ENCODE measurements at places on chromosomes 4 and X.

- H3K36me3 ChIP-seq: no peaks in the 10 kb centered on the region
- peaks cover 14% of the 10 kb centered on the region for H3K4me1 ChIP-seq
- no peak for DNase-seq
- H3K27ac ChIP-seq: peak overlapping the region; percentile 78
- no peaks in the 10 kb centered on the region for H3K27me3 ChIP-seq
These were observed 57.2 kb downstream of the IRF2 start for GRCh38 chr4:184416913-184417734.

GRCh38 chr4:100649417-100649816 is 131.6 kb upstream of the EMCN start:
- H3K27ac ChIP-seq: no peak overlapping the region
- H3K4me1 ChIP-seq: no peaks in the 10 kb centered on the region
- no peak for DNase-seq
- no peaks in the 10 kb centered on the region for H3K27me3 ChIP-seq
- no peak overlapping the region for H3K4me3 ChIP-seq

DNA sequence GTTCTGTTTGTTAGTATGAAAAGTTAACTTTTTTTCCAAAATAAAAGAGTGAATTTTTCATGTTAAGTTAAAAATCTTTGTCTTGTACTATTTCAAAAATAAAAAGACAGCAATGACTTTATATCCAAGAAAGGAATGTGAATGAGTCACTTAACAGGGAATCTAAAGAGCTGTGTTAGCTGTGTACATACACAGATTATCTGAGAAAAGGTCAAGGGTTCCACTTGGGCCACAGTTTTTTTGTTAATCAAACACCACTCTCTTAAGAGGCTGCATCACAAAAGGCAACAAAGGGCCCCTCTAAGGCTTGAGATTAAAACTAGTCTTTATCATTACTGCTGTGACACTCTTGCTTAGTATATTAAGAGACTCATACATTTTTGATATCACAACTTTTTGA is 82.1 kb downstream of the FIP1L1 start:
- no peaks in the 10 kb centered on the region for H3K27me3 ChIP-seq
- no peak for DNase-seq
- H3K36me3 ChIP-seq: peaks cover 70% of the 10 kb centered on the region
- H3K4me1 ChIP-seq: no peaks in the 10 kb centered on the region
- no peak overlapping the region for H3K4me3 ChIP-seq
- H3K27ac ChIP-seq: no peak overlapping the region

DNA sequence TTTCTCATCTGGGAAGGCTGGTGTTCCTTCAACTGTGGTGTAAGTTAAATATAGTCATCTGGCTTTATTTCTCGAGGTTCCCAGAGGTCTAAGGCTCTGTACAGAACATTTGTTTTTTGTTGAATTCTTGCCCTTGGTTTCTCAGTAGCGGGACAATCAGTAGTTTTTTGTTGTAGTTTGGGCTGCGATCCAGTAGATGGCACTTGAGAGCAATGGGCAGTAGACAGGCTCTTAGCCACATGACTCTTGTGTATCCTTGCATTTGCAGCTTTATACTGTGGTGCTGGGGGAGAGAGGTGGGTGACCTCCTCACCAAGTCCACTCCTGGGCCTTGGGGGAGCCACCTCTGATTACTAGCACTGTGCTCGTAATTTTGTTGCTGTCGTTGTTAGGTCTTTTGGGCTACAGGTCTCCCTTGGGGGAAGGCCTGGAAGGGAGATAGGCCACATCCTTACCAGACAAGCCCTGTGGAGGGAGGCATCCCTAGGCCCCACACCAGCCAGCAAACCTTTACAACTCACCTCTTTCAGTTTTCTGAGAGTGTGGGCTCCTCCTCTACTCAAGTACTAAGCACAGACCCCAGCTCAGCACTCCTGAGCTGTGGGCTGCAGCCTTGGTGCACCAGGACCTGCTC is 8.1 kb downstream of the ETDB start:
- H3K27me3 ChIP-seq: no peaks in the 10 kb centered on the region
- no peak overlapping the region for H3K4me3 ChIP-seq
- no peaks in the 10 kb centered on the region for H3K4me1 ChIP-seq
- H3K27ac ChIP-seq: no peak overlapping the region

GRCh38 chrX:132831336-132831973 is 127.0 kb downstream of the HS6ST2 start:
- DNase-seq: no peak
- H3K27me3 ChIP-seq: peaks cover 10% of the 10 kb centered on the region
- H3K4me3 ChIP-seq: no peak overlapping the region
- H3K36me3 ChIP-seq: no peaks in the 10 kb centered on the region
- H3K27ac ChIP-seq: no peak overlapping the region

GRCh38 chr4:126558596-126558995 is 1074.2 kb upstream of the INTU start:
- H3K27ac ChIP-seq: no peak overlapping the region
- no peak overlapping the region for H3K4me3 ChIP-seq
- H3K27me3 ChIP-seq: no peaks in the 10 kb centered on the region
- no peak for DNase-seq
- no peaks in the 10 kb centered on the region for H3K4me1 ChIP-seq

GRCh38 chrX:107204068-107204605 is 2.1 kb downstream of the NUP62CL start:
- no peaks in the 10 kb centered on the region for H3K4me1 ChIP-seq
- no peaks in the 10 kb centered on the region for H3K36me3 ChIP-seq

- H3K36me3 ChIP-seq: no peaks in the 10 kb centered on the region
- no peak for DNase-seq
- no peaks in the 10 kb centered on the region for H3K27me3 ChIP-seq
- peaks cover 5% of the 10 kb centered on the region for H3K4me1 ChIP-seq
These were observed 404.1 kb downstream of the MAPK10 start for GRCh38 chr4:85955620-85956292.

GRCh38 chr4:9812501-9813340 is 31.3 kb downstream of the DRD5 start:
- H3K36me3 ChIP-seq: no peaks in the 10 kb centered on the region
- H3K4me3 ChIP-seq: no peak overlapping the region
- H3K4me1 ChIP-seq: no peaks in the 10 kb centered on the region
- no peaks in the 10 kb centered on the region for H3K27me3 ChIP-seq

DNA sequence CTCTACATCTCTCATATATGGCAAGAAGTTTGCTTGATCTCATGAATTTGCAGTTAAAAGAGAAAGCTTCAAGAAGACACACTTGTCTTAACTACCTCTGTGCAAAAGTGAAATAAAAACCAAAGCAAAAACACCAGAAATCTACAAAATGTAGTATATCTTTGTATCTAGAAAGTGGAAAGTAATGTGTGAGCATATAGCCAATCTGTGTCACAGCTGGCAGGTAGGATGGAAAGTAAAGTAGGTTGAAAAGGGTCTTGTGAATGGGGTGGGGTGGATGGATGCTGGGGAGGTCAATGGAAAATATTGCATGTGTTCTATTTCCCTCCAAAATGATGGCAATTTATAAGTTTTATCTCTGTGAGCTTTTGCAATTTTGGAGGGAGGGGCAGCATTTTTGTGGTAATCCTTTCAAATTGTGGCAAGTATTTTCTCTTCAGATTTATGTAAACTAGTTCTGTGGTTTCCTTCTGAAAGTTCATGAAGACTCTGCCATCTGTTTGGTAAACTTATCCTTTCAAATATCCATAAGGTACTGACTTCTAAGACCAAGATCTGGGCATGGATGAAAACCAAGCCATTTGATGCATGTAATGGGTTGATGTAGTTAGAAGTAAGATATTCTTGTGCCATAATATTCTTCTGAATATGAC is 215.9 kb upstream of the GIMD1 start:
- no peaks in the 10 kb centered on the region for H3K36me3 ChIP-seq
- no peaks in the 10 kb centered on the region for H3K4me1 ChIP-seq
- H3K4me3 ChIP-seq: no peak overlapping the region
- no peak for DNase-seq
- H3K27ac ChIP-seq: no peak overlapping the region

- DNase-seq: peak; percentile 85
- H3K27ac ChIP-seq: peak within 1 kb of the TSS; percentile 53
- peak within 1 kb of the TSS; percentile 79 for H3K4me3 ChIP-seq
- H3K36me3 ChIP-seq: no peaks in the 10 kb centered on the region
- peaks cover 4% of the 10 kb centered on the region for H3K4me1 ChIP-seq
These were observed at the start of gene RNF150 for GRCh38 chr4:141133146-141133998. RNF150 (minus strand) TSS chr4:141133469.

- H3K27ac ChIP-seq: no peak overlapping the region
- H3K4me1 ChIP-seq: no peaks in the 10 kb centered on the region
- H3K27me3 ChIP-seq: no peaks in the 10 kb centered on the region
- DNase-seq: no peak
- no peaks in the 10 kb centered on the region for H3K36me3 ChIP-seq
These were observed 40.0 kb downstream of the HHIP start for GRCh38 chr4:144685911-144686310.

GRCh38 chrX:14694611-14695010 is 165.3 kb downstream of the GLRA2 start:
- H3K27ac ChIP-seq: no peak overlapping the region
- H3K27me3 ChIP-seq: no peaks in the 10 kb centered on the region
- H3K4me3 ChIP-seq: no peak overlapping the region
- DNase-seq: no peak
- no peaks in the 10 kb centered on the region for H3K36me3 ChIP-seq
- no peaks in the 10 kb centered on the region for H3K4me1 ChIP-seq

DNA sequence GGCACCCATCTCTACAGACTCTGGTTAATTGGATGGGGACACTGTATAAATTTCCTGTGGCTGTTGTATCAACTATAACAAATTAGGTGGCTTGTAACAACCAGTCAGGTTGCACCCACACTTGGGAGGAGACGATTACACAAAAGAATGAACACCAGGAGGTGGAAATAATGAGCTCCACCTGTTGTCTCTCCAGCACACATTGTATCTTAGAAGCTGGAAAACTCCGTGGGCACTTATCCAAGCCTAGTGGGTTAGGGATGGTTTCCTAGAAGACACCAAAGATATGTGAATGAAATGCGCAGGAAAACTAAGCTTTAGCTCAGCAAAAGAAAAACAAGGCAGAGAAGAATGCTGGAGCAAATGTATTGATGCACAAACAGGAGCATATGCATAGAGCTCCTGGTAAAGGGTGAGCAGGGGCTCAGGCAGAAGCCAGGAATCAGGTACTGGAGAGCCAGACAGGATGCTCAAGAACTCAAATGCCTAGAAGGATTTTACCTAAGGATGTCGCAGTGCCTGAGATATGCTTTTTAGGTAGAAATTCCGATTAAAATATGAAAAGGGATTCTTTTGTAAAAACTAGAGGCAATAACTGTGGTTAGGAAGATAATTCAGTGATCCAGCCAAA is 111.7 kb downstream of the GALNTL6 start:
- no peak overlapping the region for H3K27ac ChIP-seq
- no peak overlapping the region for H3K4me3 ChIP-seq
- H3K4me1 ChIP-seq: no peaks in the 10 kb centered on the region
- H3K27me3 ChIP-seq: no peaks in the 10 kb centered on the region
- H3K36me3 ChIP-seq: no peaks in the 10 kb centered on the region

DNA sequence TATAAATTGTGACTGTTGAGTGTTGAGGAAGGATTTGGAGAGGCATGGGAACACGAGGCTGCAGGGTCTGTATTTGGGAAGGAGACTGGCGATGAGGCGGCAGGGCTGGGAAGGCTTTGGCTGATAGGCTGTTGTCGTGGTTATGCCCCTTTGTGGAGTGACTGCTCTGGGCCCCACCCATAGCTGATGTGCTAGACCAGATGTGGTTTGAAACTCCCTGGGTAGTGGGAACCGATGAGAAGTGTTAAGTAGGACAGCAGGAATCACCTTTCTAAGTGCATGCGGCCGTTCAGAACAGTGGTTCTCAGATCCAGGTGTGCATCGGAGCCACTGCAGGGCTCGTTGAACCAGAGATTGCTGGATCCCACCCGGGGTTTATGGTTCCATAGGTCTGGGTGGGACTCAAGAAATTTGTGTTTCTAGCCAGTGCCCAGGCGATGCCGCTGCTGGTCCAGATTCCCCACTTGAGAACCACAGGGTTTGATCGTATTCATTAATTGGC is 42.3 kb downstream of the TBC1D14 start:
- no peaks in the 10 kb centered on the region for H3K4me1 ChIP-seq
- no peak for DNase-seq
- no peaks in the 10 kb centered on the region for H3K36me3 ChIP-seq
- no peaks in the 10 kb centered on the region for H3K27me3 ChIP-seq

- H3K4me1 ChIP-seq: no peaks in the 10 kb centered on the region
- DNase-seq: no peak
- H3K27me3 ChIP-seq: no peaks in the 10 kb centered on the region
- no peaks in the 10 kb centered on the region for H3K36me3 ChIP-seq
These were observed 91.2 kb upstream of the ANXA3 start for GRCh38 chr4:78460368-78460767.

- no peaks in the 10 kb centered on the region for H3K4me1 ChIP-seq
- no peaks in the 10 kb centered on the region for H3K36me3 ChIP-seq
- no peaks in the 10 kb centered on the region for H3K27me3 ChIP-seq
- no peak overlapping the region for H3K4me3 ChIP-seq
- no peak for DNase-seq
These were observed 225.4 kb downstream of the PCDH7 start for GRCh38 chr4:30945586-30945985.

GRCh38 chrX:17812763-17813162 is 48.3 kb downstream of the RAI2 start:
- no peak for DNase-seq
- H3K27me3 ChIP-seq: peaks cover 3% of the 10 kb centered on the region
- H3K4me3 ChIP-seq: no peak overlapping the region
- no peaks in the 10 kb centered on the region for H3K36me3 ChIP-seq
- no peaks in the 10 kb centered on the region for H3K4me1 ChIP-seq

GRCh38 chr4:38734911-38735310 is 47.9 kb downstream of the TLR10 start:
- H3K27ac ChIP-seq: no peak overlapping the region
- H3K4me1 ChIP-seq: peaks cover 12% of the 10 kb centered on the region
- no peaks in the 10 kb centered on the region for H3K27me3 ChIP-seq
- H3K4me3 ChIP-seq: no peak overlapping the region

- no peaks in the 10 kb centered on the region for H3K36me3 ChIP-seq
- no peaks in the 10 kb centered on the region for H3K27me3 ChIP-seq
- H3K4me1 ChIP-seq: peaks cover 5% of the 10 kb centered on the region
- H3K4me3 ChIP-seq: no peak overlapping the region
These were observed 379.7 kb downstream of the SPRY1 start for GRCh38 chr4:123776267-123776666.

DNA sequence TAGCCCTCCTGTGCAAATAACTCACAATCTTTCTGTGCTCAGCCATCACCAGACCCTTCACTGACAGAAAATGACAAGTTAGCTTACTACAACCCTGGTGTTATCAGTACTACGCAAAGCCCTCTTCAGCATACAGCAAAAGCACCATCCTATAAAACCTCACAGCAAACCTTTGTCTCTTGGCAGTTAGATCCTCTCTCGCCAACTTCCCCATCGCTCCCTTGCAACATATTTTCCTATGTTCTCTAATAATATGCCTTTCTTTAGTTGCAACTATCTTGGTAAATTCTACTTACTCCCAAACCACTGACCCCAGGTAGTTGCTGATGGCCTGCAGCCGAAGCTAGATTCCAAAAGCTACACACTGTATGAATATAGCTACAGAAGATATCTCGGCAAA is 856.9 kb upstream of the FRG1 start:
- H3K4me1 ChIP-seq: no peaks in the 10 kb centered on the region
- H3K4me3 ChIP-seq: no peak overlapping the region
- H3K36me3 ChIP-seq: no peaks in the 10 kb centered on the region
- DNase-seq: no peak
- H3K27me3 ChIP-seq: no peaks in the 10 kb centered on the region
- no peak overlapping the region for H3K27ac ChIP-seq
